Liver (tissue), 10 donors: ENCODE measurements at places on chromosomes 1 and 21.

DNA sequence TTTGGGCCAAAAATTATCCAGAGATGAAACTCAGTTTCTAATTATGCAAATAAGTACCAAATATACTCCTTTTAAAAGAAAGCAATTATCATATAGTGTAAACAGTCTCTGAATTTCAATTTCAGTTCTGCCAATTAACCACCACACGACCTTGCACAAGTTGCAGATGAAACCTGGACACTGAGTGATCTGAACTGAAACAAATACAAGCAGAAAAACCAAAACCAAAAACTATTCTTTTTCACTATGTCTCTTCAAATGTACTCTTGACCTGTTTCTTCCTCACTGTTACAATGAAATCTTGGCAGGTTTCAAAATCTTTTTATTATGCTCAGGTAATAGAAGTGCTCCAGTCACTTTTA lies 79.2 kb downstream of the TYW3 start:
- no peak for DNase-seq

DNA sequence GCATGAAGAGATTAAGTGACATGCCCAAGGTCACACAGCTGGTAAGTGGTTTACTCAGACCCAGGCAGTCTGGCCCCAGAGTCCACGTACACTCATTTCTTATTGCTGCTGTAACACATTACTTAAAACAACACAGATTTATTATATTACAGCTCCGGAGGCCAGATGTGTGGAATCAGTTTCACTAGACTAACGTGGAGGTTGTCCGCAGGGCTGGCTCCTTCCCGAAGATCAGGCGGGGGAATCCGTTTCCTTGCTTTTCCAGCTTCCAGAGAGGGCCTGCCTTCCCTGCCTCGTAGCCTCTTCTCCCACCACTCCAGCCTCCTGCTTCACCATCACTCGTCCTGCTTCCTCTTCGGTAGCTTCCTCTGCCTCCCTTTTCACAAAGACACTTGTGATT lies 81.2 kb downstream of the KCNN3 start:
- no peak for DNase-seq

DNA sequence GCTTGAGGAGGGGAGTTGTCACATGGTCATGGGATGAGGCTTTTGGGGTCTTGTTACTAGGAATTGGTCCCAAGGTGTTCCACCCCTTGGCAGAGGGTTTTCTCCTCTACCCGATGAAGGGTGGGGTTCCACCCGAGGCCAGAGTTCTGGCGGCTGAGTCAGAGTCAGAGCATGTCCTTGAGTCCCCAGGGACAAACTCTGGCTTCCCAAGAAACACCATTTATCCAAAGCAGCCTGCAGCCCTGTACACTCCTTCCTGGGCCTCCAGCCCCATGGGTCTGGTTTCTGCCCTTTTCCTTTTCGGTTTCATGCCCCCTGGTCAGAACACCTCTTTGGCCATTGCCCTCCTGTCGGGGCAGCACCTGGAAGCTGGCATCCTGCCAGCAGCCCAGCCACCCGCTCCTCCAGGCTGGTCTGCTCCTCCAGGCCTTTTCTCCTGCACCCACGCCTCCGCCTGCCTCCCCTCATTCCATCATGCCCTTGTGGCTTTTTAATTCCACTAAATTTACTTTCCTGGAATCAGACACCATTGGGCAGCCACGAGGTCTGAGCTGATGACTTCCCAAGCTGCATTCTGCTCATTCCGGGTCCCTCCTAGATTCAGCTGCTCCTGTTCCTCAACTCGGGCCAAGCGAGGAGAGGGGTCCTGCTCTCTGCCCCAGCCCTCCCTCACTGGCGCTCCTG lies 301.7 kb upstream of the VAMP3 start:
- DNase-seq, result no peak

GRCh38 chr1:210882414-210883221 lies 251.3 kb downstream of the KCNH1 start:
- DNase-seq, result no peak

DNA sequence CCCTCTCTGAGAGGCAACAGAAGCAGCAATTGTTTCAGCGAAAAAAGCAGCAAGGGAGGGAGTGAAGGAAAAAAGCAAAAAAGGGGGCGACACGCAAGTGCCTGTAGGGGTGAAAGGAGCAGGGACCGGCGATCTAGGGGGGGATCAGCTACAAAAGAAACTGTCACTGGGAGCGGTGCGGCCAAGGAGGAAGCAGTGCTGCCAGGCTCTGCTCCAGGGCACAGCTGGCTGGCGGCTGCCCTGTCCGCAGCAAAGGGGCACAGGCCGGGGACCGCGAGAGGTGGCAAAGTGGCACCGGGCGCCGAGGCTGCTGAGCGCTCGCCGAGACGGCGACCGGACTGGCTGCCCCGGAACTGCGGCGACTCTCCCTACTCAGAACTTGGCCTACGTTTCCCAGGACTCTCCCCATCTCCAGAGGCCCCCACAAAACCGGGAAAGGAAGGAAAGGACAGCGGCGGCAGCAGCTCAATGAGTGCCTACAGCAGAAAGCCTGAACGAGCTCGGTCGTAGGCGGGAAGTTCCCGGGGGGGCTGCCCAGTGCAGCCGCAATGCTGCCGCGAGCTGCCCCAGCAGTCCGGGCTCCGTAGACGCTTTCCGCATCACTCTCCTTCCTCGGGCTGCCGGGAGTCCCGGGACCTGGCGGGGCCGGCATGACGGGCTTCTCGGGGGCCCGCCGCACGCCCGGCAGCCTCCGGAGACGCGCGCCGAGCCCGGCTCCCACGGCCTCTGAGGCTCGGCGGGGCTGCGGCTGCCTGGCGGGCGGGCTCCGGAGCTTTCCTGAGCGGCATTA lies 1.0 kb upstream of the CDKN2C start:
- peak; percentile 58 for DNase-seq

GRCh38 chr1:162910161-162910560 lies 49.2 kb upstream of the CCDC190 start:
- no peak for DNase-seq

DNA sequence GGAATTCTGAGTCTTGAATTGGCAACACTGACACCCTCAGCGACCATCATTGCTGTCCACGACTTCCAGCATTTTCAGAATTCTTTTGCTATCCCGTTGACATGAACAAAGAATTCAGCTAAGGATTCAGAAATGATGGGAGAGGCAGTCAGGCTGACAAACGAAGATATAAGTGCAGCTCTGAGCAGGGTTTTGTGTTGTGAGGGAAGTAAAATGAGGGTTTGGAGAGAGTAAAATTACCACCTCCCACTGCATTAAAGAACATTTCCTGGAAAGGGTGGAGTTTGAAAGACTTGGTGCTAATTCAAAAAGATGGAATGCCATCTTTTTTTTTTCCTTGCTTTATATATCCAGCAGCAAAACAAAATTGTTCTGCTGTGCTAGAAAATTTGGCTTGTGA lies 4.9 kb upstream of the ELK4 start:
- DNase-seq, result no peak

DNA sequence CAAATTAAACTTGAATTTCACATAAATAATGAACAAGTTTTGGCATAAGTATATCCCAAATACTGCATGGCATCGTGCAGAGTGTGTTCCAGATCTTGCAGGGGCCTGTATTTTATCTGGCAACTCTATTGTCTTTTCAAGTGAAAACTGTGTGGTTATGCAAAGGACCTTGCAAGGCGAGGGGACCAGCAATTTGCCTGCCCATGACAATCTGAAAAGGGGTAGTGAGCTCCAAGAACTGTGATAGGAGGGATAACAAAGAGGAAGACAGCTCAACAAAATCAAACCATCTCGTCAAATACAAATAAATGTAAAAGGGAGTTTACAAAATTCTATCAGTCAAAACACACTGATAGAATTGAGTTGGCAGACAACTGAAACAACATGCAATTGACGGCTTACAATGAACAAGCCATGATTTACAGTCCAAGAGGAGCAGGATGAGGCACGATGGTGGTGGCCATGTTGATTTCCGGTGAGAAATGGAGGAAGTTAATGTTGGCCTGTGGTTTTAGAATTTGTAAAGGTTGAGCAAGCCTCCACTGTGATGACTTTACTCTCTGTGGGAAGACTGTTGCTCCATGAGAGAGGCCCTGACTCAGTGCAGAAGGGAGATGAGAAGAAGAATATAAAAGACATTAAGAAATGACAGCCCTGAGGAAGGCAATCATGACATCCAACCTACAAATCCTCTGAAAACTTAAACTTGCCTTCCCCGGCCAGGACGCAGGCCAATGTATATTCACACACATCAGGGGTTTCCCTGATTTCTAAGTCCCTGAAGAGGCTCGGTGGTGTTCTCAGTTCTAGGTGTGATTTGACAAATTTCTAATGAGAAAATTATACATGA lies 132.2 kb downstream of the ADSS2 start:
- DNase-seq, result no peak
